Lower lobe of right lung (tissue), 2 donors: ENCODE measurements at places on chromosomes 7 and 10. TPM values are rescaled to one million over a fixed set of nuclear protein-coding genes. Genes with fewer than 3 reads are reported as not detected.
A peak's percentile ranks its signal among the peaks of the same experiment; 100 is the strongest.

DNA sequence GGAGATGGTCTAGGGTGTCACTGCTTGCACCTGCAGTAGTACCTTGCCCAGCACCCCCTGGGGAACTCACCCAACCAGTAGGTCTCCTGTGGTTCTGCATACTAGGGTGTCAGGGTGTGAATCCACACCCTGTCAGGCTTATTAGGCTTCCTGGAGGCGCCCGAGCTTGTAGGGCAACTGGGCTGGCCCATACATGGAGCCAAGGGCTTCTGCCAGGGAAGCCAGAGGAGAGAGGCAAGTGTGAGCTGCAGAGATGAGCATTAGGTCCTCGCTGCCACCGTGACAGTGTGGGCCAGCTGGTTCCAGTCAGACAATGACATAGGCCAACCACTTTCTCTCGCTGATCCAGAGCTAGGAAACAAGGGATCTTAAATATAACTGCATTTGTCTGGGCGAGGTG, 11.2 kb downstream of the MXI1 start:
- DNase-seq: peak; percentile 57

DNA sequence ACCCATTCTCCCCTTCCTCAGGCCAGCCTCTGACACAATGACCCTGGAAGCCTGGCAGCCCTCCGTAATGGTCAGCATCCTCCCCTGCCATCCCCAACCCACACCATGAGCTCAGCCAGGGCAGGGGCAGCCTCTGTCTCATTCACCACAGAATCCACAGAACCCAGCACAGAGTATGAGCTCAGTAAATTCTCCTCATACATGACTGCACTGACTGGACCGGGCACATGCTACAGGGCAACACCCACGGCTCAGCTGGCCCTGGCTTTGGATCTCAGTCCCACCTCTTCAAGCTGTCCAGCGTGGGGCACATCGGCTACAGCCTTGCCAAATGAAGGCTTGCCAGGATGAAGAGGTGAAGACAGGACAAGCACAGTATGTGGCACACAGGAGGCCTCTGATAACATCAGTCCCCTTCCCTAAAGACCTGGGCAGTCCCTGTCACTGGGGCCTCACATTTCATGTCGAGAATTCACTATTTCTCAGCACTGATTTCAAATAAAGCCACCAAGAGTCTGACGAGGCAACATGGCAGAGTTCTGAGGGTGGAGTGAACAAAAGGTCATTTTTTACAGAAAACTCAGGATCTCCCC, 7.9 kb downstream of the GPRIN2 start:
- DNase-seq: peak; percentile 55

GRCh38 chr7:86094166-86094669, 549.5 kb upstream of the GRM3 start:
- DNase-seq: no peak

GRCh38 chr7:25105911-25106310, 19.1 kb downstream of the CYCS start:
- DNase-seq: no peak

Gene ANKRD30A
- not detected for total RNA-seq

- DNase-seq: no peak
Measured at GRCh38 chr7:116298576-116298975, 88.2 kb downstream of the TES start.

DNA sequence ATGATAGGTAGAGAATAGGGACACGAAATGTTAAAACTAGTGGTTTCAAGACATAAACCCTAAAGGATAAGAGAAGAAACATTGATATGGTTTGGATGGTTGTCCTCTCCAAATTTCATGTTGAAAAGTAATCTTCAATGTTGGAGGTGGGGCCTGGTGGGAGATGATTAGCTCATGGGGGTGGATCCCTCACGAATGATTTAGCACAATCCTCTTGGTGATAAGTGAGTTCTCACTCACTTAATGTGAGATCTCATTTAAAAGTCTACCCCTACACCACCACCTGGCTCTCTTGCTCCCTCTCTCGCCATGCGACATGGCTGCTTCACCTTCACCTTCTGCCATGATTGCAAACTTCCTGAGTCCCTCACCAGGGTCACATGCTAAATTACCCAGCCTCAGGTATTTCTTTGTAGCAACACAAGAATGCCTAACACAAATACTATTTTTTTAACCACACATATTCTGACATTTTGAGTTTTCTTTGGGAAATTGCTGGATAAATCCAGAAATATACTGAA, 242.4 kb upstream of the PHF14 start:
- DNase-seq: no peak

DNA sequence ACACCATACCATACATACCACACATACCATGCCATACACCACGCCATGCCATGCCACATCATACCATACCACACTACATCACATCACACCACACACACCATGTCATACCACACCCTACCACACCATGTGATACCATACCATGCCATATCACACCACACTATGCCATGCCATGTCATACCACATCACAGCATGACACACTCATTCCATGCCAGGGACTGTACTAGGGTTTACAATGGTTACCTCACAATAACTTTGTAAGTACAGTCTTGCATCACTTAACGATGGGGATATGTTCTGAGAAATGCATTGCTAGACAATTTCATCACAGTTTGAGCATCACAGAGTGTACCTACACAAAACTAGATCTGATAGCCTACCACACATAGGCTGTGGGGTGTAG, 14.5 kb downstream of the PYROXD2 start:
- no peak for DNase-seq

DNA sequence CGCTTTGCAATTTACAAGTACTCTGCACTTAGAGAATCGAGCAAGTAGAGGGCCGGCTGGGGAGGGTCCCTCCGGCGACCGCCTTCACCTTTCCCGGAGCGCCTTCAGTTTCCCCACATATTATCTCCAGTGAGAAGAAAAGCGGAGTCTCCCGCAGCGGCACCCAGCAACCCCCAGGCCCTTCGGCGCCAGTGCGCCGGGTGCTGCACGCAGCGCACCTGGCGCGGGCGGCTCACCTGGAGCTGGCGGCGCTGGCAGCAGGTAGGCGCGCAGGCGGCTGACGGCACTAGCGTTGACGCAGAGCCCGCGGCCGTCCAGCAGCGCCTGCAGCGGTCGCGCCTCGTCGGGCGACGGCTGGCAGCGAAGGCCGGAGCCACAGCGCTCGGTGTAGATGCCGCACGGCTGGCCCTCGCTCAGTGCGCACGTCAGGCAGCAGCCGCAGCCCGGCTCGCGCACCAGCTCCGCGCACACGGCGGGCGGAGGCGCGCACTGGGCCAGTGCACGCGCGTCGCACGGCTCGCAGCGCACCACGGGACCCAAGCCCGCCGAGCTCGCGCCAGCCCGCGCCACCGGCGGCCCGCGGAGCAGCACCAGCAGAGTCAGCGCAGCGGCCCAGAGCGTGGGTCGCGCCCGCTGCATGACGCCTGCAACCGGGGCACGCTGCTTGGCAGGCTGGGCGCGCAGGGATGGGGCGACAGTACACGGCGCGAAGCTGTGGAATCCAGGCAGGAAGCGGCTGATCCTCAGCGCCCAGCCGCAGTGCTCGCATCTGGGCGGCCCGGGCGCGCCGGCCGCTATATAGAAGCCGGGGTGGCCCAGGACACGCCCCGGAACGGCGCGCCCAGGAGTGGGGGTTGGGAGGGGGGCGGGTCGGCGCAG, at the start of gene IGFBP3:
TSS of gene IGFBP3 (minus strand) at position 771 of the 879 bp plus-strand sequence. CDS start at position 639, 132 bp downstream.
- peak; percentile 55 for DNase-seq

DNA sequence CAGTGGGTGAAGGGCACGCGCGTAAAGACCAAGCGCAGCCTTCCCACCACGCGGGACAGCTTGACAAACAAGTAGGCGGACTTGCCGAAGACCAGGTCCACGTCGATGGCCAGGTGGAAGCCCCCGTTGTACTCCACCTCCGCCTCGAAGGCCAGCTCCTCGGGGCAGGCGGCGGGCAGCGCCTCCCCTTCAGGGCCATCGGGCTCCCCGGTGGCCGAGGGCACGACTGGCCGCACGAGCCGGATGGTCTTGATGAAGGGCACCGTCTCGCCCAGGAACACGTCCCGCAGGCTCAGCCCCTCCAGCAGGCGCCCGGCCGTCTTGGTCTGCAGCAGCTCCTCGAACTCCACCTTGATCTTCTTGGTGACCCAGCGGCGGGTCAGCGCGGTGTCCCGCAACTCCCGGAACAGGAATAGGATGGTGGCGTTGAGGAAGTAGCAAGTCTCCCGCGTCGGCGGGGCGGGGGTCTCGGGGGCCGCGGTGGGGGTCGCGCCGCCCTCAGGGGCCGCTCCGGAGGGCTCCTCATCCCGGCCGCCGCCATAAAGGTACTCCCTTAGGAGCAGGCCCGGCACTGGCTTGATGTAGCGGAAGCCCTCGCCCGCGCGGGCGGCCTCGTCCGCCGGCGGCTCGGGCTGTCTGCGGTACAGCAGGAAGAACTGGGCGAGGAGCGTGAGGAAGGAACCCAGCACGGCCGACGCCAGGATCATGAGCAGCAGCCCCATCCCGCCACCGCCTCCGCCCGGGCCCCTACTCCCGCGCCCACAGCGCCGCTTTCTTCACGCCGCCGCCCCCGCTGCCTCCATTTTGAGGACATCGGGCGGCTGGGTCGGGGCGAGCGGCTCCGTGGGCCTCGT, 507 bp downstream of the PDZD8 start:
- peak; percentile 66 for DNase-seq

- no peak for DNase-seq
Measured at GRCh38 chr10:52599551-52600200, 172.9 kb downstream of the MBL2 start.

GRCh38 chr10:72089618-72090017, 1.3 kb upstream of the SPOCK2 start:
- no peak for DNase-seq

DNA sequence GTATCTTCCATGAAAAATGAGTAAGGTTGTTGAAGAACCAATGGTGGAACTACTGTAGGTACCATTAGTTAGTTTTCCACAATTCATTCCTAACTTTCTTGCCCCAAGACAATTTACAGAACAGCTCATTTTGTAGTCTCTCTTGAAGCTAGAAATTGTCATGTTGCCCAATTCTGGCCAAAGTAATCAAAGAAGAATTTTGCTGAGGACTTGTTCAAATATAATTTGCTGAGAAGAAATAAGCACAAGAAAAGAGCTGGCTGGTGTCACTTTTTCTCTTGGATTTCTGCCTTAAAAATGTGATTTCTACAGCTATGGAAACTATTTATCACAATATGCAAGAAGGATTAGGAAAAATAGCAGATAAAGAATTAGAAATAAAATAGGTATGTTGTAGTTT, 199.2 kb upstream of the SEMA3A start:
- no peak for DNase-seq

- no peak for DNase-seq
Measured at GRCh38 chr7:74294191-74294998, 5.2 kb downstream of the CLIP2 start.

Gene OR2A7
- total RNA-seq: 12.1 TPM

DNA sequence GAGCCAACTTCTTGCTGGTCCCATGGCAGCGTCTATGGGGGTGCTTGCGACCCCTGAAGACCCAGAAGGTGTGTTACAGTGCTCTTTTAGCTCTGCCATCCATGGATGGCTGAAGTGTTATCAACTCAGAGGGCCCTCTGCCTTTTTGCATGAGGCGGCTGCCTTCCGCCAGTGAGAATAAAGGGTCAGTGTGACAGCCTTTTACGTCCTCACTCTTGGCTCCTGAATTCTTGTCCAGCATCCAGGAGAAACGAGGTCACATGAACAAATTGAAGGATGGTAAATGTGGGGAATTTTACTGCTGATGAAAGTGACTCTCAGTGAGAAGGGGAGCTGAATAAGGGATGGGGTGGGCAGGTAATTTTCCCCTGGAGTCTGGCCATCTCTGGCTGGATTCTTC, 24.1 kb downstream of the SSMEM1 start:
- DNase-seq: no peak

DNA sequence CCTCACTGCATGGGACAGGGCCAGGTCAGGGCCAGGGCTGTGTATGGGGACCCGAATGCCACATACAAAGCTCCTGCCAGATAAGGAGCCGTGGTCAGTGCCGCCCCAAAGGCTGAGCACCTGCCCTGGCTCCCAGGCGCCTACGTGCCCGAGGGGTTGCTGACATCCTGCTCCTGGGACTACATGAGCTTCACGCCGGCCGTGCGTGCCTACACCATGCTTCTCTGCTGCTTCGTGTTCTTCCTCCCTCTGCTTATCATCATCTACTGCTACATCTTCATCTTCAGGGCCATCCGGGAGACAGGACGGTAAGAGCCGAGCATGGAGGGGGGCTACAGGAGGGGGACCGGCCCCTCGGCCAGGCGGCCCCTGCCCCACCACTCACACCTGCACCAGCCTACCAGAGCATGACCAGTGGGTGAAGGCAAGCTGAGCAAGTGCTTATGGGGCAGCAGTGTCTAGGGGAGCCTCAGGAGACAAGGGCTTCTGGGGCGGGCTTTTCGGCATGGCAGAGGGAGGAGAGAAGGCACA, 4.9 kb downstream of the OPN4 start:
- peak; percentile 37 for DNase-seq

DNA sequence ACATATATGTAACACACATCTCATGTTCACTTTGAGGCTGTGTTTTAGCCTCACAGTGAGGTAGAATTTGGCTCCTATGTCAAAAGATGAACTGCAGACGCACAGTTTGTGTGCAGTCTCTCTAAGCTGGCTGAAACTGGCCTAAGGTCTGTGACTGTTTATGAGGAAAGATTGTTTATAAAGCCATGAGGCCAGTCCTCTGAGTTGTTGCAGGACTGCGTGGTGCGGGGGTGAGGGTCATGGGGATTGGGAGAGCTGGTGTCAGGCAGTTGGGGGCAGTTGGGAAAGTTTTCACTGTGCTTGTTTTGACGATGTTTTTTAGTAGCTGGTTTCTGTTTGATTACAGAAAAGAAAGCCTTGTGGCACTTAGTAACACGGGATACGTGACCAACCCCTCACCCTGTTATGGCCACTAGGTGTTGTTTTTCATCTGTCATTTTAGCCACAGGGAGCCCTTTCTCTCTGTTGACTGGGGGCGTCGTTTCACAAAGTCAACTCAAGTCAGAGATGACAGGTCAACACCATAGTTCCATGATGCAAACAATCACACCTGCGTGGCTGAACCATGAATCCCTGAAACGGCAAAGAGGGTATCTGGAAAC, 310.9 kb downstream of the CCDC3 start:
- no peak for DNase-seq
